Thoracic aorta (tissue), 2 donors: ENCODE measurements at places on chromosomes 5 and 9. TPM values are rescaled to one million over a fixed set of nuclear protein-coding genes. Genes with fewer than 3 reads are reported as not detected.

- H3K4me3 ChIP-seq: no peak overlapping the region
- no peak for DNase-seq
- H3K4me1 ChIP-seq: peaks cover 30% of the 10 kb centered on the region
- peak overlapping the region; percentile 89 for H3K27ac ChIP-seq
- peaks cover 3% of the 10 kb centered on the region for H3K36me3 ChIP-seq
Observed at GRCh38 chr9:121985792-121986494, 107.2 kb downstream of the TTLL11 start.

- no peaks in the 10 kb centered on the region for H3K36me3 ChIP-seq
- DNase-seq: no peak
- H3K4me1 ChIP-seq: peaks cover 12% of the 10 kb centered on the region
Observed at GRCh38 chr9:19102181-19102630, 498 bp downstream of the HAUS6 start.

GRCh38 chr9:20624201-20625002 lies 2.1 kb upstream of the MLLT3 start:
- no peak for DNase-seq
- no peaks in the 10 kb centered on the region for H3K36me3 ChIP-seq
- no peaks in the 10 kb centered on the region for H3K27me3 ChIP-seq
- H3K27ac ChIP-seq: no peak overlapping the region

Gene ANKRD18A
- not detected for total RNA-seq

Gene ANKS6
- total RNA-seq: 35.1 TPM

GRCh38 chr9:26170190-26170589 lies 491.9 kb upstream of the TUSC1 start:
- H3K27ac ChIP-seq: no peak overlapping the region
- no peaks in the 10 kb centered on the region for H3K4me1 ChIP-seq
- no peak overlapping the region for H3K4me3 ChIP-seq
- DNase-seq: no peak
- H3K27me3 ChIP-seq: no peaks in the 10 kb centered on the region

DNA sequence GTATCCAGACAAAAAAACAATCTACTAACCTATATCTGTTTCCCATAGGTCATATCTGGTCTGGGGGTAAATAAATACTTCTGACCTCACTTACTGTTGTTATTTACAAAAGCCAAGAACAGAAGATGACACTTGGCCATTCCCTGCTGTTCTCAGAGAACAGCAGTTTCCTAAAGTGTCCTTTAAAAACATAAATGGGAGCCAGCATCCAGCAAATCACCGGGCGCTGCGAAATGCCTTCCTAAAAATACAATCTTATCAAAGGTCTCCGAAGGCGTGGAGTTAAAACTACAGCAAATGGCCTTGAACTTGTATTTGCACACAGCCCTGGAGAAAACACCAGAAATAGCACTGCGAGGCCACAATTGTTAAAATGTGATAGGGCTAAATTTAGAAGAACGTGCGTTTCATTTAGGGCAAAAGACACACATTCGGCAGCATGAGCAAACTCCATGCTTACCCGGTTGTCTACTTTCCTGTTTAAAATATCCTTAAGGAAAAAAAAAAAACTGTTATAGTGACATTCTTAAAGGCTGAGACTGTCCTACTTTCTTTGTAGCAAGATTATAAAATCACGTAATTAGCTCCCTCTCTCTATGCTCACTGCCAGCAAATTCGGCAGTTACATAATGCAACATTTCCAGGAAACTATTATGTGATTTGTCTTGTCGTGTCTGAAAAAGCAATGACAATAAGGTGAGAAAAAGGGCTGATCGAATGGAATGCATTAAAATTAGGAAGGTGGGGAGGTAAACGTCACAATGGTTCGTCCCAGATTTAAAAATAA lies 1.5 kb downstream of the NFIL3 start:
- H3K4me1 ChIP-seq: peaks cover 22% of the 10 kb centered on the region
- peak overlapping the region; percentile 95 for H3K27ac ChIP-seq
- no peaks in the 10 kb centered on the region for H3K36me3 ChIP-seq
- DNase-seq: no peak

DNA sequence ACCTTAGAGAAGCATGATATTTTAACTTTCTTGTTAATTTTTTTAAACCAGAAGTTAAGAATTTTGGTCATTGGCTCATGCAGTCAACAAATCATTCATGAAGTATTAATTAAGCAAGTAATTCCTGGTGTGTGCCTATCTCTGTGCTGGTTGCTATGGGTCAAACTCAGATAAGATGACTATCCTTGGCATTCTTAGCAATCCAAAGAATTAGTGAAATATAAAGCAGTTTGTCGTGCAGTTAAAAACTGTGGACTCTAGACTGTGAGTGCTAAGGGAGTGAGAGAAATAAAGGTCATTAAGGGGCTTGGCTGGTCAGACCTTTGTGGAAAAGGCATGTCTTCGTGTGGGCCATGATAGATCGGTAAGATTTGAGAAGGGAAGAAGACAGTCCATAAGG lies 4.8 kb downstream of the CYFIP2 start:
- H3K4me1 ChIP-seq: no peaks in the 10 kb centered on the region
- H3K27ac ChIP-seq: no peak overlapping the region
- no peaks in the 10 kb centered on the region for H3K36me3 ChIP-seq
- H3K4me3 ChIP-seq: no peak overlapping the region
- DNase-seq: no peak

GRCh38 chr9:84490206-84490841 lies 149.8 kb upstream of the SLC28A3 start:
- no peak overlapping the region for H3K4me3 ChIP-seq
- H3K27me3 ChIP-seq: no peaks in the 10 kb centered on the region
- DNase-seq: no peak
- no peaks in the 10 kb centered on the region for H3K36me3 ChIP-seq
- no peaks in the 10 kb centered on the region for H3K4me1 ChIP-seq
- H3K27ac ChIP-seq: no peak overlapping the region

- H3K4me3 ChIP-seq: no peak overlapping the region
- DNase-seq: no peak
- H3K27me3 ChIP-seq: no peaks in the 10 kb centered on the region
- H3K36me3 ChIP-seq: no peaks in the 10 kb centered on the region
- H3K4me1 ChIP-seq: no peaks in the 10 kb centered on the region
Observed at GRCh38 chr5:159899067-159900049, 16.9 kb upstream of the ADRA1B start.

Gene C9orf152
- not detected for total RNA-seq

DNA sequence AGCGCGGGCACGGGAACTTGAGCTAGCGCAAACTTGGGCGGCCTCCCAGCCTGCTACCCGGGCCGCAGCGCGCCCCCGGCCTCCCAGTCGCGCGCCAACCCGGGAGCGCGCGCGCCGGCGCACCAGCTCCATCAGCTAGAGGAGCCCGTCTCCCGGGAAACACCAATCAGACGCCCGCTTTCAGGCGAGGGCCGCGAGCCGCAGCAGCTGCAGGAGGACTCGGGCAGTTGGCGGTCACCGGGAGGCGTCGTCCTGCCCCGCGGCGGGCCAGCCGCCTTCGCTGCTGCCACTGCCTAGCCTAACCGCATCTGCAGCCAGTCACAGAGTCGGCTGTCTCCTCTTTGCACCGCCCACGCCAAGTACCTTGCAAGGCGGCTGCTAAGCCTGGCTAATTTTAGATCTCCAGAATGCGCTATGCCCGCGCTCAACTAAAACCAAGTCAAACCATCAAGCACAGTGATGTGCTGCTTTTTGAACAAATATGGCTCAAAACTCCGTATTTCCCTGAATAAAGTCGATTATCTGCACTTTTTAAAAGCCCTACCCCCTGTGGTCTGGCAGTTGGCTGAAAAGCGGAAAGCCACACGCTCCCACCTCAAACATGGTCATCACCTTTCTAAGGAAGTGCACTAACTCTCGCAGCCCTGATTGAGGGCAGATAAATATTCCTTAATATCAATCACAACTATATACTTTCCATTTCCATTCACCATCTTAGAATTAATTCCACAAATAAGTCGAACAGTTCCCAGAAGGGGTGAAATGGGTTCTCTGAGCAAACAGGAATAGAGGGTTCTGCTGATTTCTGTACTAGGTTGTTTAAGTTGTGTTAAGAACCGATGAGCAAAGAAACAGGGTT lies 221.8 kb downstream of the MEF2C start:
- peaks cover 64% of the 10 kb centered on the region for H3K27me3 ChIP-seq

DNA sequence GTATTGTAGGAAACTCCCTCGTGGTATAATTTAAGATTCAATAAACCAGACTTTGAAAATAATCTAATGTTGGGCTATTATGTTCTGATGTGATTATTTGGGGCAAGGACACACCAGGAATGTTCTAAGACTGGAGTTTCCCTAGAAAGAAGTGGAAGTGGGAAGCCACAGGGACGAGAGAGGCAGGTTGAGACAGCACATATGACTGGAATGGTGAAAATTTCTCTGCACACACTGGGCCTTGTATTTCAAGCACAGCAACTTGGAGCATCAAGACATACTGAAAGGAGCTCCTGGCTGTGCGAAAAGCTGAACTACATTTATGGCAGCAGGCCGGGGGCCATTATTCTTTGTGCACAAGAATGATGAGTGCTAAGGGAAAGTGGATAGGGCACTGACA lies 98.2 kb downstream of the CETN3 start:
- DNase-seq: no peak
- H3K4me3 ChIP-seq: no peak overlapping the region
- no peak overlapping the region for H3K27ac ChIP-seq
- H3K4me1 ChIP-seq: no peaks in the 10 kb centered on the region

Gene GALNT12
- total RNA-seq: 6.8 TPM

DNA sequence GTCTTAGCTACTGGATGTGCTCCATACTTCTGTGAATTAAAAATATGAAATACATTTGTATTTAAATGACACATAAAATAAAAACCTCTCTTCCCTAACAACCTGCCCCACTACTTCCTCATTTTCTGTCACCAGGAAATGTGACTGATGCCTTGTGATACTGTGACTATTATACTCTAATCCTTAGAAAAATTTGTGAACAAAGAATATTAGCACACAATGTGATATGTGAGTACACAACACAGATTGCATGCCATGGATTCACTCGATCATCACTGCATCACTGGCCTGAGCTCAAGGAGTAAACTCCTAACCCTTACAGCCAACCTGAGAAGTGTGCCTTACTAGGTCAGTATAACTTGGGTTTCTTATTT lies 281.0 kb downstream of the EFNA5 start:
- H3K27ac ChIP-seq: no peak overlapping the region
- no peaks in the 10 kb centered on the region for H3K27me3 ChIP-seq
- H3K4me1 ChIP-seq: peaks cover 15% of the 10 kb centered on the region

DNA sequence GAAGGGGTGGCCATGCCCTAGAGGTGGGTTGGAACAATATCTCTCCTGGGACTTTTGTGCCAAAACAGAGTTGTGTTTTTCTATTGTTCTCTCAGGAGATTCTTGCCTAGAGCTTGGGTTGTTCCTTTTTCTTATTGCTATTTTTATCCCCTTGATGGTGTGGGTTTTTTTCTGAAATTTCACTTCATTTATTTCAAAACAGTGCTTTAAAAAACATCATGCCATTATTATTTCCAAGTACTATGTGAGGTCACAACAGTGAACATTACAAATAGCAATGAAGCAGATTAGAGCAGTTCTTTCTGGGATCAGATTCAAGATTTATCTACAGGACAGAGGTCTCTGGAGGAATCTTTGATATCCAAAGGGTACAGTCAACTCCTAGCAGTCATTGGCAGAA lies 76.6 kb downstream of the ACTBL2 start:
- no peak for DNase-seq
- H3K4me3 ChIP-seq: no peak overlapping the region
- H3K27me3 ChIP-seq: no peaks in the 10 kb centered on the region
- peak overlapping the region; percentile 64 for H3K27ac ChIP-seq

GRCh38 chr5:54390015-54390414 lies 65.5 kb upstream of the HSPB3 start:
- no peak for DNase-seq
- H3K4me3 ChIP-seq: no peak overlapping the region
- peaks cover 34% of the 10 kb centered on the region for H3K4me1 ChIP-seq
- H3K27ac ChIP-seq: no peak overlapping the region
- no peaks in the 10 kb centered on the region for H3K27me3 ChIP-seq

DNA sequence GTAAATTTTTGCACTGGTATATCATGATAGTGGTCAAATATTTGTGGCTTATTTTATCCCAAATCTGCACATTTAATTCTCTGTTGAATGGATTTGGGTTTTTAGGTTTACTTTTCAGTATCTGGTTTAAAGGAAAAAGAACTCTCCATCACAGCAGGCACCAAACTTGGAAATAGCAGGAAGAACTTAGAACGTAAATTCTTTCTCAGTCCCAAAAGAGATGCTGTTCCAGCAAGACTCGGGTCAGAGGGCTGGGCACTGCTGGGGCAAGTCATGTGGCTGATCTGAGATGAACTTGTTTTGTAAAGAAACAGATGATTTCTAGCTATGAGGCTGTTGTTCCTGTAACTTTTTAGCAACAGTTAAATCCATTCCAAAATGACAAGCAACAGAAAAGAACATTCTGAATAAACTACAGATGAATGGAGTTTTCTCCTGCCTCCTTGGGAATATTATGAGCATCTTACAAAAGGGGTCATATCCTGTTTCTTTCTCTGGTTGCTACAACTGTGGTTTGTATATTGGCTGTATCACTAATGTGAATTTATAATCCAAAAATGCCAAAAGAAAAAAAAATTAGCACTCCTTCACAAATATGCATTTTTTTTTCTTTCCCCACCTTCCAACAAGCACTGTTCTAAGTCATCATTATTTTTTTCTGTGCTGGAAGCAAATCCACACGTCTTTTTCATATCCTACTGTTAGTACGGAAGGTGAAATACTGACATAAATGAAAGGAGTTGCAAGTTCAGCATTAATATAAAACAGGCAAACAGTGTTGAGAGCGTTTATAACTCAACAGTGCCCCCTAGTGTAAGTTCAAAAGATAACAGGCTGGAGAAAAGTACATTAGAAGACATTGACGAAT lies 31.1 kb downstream of the OR2K2 start:
- H3K36me3 ChIP-seq: no peaks in the 10 kb centered on the region
- no peaks in the 10 kb centered on the region for H3K27me3 ChIP-seq
- H3K27ac ChIP-seq: peak overlapping the region; percentile 61
- H3K4me1 ChIP-seq: peaks cover 6% of the 10 kb centered on the region
- no peak for DNase-seq
- H3K4me3 ChIP-seq: peak overlapping the region; percentile 48

Gene CENPK
- total RNA-seq: 0.42 TPM

GRCh38 chr5:29229461-29229860 lies 1964.0 kb upstream of the CDH6 start:
- DNase-seq: no peak
- no peaks in the 10 kb centered on the region for H3K27me3 ChIP-seq
- no peak overlapping the region for H3K4me3 ChIP-seq
- H3K36me3 ChIP-seq: no peaks in the 10 kb centered on the region
- H3K27ac ChIP-seq: no peak overlapping the region
- H3K4me1 ChIP-seq: no peaks in the 10 kb centered on the region

Gene GFPT2
- total RNA-seq: 32.1 TPM

- H3K27ac ChIP-seq: peak overlapping the region; percentile 99
- peaks cover 14% of the 10 kb centered on the region for H3K4me1 ChIP-seq
- DNase-seq: no peak
- no peaks in the 10 kb centered on the region for H3K27me3 ChIP-seq
Observed at GRCh38 chr5:138752341-138752950, 779 bp upstream of the CTNNA1 start.

DNA sequence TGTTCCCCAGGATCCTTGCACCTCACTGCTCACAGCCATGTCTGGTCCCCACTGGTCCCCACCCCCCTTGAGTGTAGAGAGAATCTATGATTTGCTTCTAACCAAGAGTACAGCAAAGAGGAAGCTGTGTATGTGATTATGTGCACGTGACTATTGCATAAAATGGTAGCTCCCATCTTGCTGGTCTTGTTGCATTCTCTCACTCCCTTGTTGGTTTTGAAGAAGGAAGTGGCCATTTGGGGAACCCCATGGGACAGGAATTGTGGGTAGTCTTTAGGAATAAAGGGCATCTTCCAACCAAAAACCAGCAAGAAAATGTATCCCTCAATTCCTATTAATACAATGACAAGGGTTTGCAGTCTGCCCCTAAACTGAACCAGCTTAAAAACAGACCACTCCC lies 5.2 kb upstream of the FCN2 start:
- no peaks in the 10 kb centered on the region for H3K4me1 ChIP-seq
- no peak overlapping the region for H3K27ac ChIP-seq
- no peaks in the 10 kb centered on the region for H3K36me3 ChIP-seq
- no peaks in the 10 kb centered on the region for H3K27me3 ChIP-seq
- H3K4me3 ChIP-seq: no peak overlapping the region

Gene CCDC187
- total RNA-seq: not detected

Gene RAPGEF6
- 50.0 TPM for total RNA-seq
